ENCODE measurements at places on chromosomes 16 and 17.

- no peak for DNase-seq
Measured at GRCh38 chr16:50305441-50306061, 39.2 kb downstream of the ADCY7 start.

DNA sequence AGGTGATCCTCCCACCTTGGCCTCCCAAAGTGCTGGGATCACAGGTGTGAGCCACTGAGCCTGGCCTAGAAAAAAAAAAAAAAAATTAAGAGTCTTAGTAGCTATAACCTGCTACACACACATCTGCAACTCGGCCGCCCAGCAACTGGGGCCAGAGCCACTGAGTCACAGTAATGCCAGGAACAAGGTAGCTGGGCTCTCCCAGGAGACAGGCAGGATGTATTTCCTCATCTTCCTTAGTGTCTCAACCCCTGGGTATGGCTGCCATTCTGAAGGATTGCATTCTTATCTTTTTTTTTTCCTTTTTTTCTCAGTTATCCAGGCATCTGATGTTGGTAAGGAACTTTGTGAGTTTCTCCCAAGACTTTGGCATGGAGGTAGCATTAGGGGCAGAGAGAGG lies 7.1 kb upstream of the PSMD3 start:
- no peak for DNase-seq

GRCh38 chr16:12262454-12263180 lies 286.1 kb downstream of the SNX29 start:
- DNase-seq = no peak

DNA sequence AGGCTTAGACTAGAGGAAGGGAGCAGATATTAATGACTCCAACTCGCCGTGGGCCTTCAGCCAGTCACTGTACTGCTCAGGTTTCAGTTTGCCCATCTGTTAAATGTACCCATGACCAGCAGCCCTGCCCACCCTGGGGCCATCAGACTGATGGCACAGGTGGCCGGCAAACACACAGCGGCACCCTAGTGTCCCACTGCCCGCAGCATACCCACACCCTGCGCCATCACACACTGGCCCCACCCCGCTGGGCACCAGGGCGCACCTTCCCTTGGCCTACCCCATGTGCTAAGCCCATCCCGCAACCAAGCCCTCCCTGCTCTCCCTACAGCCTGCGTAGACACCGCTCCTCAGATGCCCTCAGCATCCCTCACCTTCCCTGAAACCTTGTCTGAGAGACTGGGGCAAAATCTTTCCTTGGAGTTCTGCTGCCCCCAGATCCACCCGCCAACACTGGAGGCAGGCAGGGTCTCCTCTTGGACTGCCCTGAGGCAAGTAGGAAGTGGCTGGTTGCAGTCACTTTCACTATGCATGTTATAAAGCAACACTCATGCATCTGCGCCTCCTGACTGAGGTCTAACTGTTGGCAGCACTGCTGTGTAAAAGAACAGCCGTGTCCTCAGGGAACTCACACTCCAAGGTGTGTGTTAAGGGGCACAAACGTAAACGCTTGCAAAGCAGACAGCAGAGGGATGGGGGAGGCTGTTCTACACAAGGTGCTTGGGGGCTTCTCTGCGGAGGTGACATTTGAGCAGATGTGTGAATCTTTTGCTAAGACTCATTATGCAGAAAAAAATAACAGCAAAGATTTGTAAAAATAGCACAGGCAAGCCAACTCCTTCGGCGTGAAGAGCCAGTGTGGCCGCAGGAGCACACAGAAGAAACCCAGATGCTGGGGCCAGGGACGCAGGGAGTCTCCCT lies 6.7 kb upstream of the BCAR1 start:
- DNase-seq = no peak

GRCh38 chr17:74467221-74467951 lies 952 bp downstream of the CD300A start:
- no peak for DNase-seq

- no peak for DNase-seq
Measured at GRCh38 chr16:14056970-14057369, 14.1 kb upstream of the MRTFB start.

GRCh38 chr17:6163612-6164333 lies 93.6 kb downstream of the WSCD1 start:
- no peak for DNase-seq

DNA sequence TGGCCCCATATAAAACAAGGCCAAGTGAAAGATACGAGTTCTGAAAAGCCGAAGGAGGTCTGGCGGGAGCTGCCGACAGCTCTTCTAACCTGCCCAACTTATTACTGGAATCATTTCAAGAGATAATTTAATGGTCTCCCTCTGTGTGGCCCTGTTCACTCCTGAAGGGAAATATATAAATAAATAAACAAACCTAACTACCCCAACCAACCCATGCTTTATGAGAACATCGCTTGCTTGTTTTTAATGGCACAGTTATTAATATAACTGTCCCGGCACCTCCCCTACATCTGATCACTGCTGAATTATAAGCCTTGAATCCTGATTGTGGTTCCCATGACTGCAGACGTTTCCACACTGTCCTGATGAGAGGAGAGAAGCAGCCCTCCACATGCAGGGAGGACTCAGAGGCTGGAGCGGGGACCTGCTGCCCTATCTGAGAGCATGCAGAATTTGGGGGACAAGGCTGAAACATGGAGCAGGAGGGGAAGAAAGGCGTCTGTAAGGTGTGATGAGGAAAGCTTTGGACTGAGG lies 22.2 kb downstream of the CDK5RAP3 start:
- DNase-seq = no peak

GRCh38 chr17:78272181-78272913 lies 40.9 kb downstream of the TMEM235 start:
- DNase-seq = no peak

DNA sequence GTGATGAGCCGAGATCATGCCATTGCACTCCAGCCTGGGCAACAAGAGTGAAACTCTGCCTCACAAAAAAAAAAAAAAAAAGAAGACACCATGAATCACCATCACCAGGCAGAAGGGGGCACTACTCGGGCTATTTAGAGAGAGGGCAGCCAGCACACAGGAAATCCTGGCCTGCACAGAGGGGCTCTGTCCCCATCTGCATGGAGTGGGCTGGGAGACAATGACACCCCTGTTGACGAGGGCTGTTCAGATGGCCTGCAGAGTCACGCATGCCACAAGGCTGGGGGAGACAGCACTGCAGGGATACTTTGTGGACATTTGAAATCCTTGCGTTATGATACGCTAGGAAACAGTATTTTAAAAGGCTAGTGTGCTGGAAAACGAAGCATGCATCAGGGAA lies 48.3 kb downstream of the CUEDC1 start:
- no peak for DNase-seq

GRCh38 chr17:54876656-54877195 lies 23.9 kb upstream of the TOM1L1 start:
- DNase-seq = no peak

DNA sequence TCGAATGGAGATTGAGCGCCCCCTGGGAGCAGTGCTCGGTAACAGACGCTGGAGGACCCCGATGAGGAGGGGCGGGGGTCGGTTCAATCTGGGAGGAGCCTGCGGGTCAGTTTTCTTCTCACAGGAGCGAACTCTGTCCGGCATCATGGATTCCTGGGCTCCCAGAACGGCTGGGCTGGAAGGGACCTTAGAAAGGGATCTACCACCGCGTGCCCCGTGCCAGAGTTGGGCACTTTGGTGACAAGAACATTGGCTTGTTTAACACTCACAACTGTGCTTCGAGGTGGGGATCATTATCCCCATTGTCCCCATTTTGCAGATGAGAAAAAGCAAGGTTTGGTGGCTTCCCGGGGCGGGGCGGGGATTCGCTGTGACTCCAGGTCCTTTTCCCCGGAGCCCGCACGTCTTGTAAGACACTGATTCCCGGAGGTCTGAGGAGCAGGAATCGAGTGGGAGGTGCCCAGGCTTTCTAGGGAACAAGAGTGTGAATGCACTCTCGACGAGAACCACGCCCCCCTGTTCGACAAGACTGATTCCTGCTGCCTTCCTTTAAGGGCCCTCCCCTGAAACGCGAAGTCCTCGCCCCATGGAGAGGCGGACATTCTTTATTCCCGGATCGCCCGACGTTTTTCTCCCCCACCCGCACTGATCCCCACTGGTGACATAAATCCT lies 1.5 kb upstream of the FBXL19 start:
- DNase-seq = peak; percentile 72

DNA sequence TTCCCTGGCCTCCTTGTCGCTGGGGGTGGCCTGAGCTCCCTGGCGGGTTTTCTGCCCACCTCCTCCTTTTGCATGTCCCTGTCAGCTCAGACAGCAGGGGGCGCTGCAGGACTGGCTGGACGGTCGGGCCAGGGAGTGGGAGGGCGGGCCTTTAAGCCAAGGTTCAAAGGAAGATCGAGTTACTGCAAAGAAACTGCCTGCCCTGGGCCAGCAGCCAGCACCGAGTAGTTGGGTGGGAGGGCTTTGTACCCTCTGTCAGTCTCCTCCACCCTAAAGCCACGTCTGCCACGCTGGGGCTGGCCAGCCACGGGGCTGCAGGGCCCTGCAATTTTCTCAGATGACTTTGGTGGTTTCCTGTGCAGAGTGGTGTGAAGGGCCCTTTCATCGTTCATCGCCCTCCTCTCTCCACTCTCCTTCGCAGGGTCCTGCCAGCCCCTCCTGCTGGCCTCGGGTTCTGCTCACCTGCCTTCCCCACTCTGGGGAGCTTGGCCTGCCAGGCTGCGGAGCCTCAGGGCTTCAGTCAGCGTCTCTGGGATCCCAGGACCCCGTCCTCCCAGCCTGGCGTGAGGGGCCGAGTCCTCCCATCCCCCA lies 12.3 kb downstream of the GPR142 start:
- peak; percentile 71 for DNase-seq

DNA sequence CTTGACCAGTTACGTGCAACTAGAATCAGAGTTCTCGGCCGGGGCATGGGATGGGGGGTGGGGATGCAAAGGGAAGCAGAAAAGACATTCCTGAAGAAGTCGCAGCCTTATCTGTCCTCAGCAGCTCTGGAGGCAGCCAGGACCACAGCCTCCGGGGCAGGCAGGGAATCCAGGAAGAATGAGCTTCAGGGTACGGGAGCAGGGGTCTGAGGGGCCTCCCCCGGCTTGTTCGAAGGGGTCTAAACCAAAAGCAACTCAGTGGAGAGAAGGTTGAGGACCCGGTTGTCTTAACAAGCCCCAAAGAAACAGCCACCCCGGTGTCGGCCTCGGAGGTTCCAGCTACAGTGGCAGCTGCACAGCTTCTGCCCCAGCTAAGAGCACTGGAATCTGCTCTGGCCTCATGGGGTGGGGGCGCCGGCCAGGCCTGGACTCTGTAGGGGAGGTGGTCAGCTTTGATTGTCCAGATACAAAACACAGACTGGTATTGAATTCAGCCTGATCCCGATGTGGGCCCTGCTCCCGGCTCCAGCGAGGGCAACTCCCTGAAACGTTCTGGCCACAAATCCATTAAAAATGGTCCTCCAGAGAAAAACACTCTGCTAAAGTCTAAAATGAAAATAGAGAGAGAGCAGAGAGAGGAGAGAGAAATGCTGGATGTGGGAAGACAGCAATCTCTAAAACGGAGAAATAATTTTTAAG lies 7.7 kb downstream of the HOXB4 start:
- no peak for DNase-seq

- DNase-seq = no peak
Measured at GRCh38 chr17:2198927-2199326, 104.7 kb downstream of the SMG6 start.

GRCh38 chr17:39928858-39929645 lies 1.5 kb downstream of the LRRC3C start:
- DNase-seq = no peak
